ENCODE measurements at places on chromosomes 2 and 18.

- no peak for DNase-seq
Measured at GRCh38 chr2:196985511-196986183, 59.1 kb upstream of the PGAP1 start.

DNA sequence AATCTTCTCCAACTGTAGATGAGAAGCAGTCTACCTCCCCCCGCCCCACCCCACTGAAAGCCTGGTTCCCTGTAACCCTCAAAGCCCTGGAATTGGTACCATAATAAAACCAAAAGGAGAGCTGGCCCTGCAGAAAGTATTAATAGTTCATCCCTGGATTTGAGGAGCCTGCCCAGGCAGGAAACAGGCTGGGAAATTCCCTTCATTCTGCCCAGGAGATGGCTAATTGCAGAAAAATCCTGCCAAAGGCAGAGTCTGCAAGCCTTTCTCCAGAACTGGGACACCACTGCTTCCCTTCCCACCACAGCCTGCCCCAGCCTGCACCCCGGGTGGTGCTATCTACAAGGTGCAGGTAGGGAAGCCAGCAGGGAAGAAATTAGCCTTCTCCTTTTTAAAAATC, 16.3 kb downstream of the GKN2 start:
- no peak for DNase-seq

GRCh38 chr2:137173463-137173862, 408.1 kb downstream of the THSD7B start:
- peak; percentile 60 for DNase-seq

GRCh38 chr2:24024018-24024417, 14.1 kb downstream of the MFSD2B start:
- peak; percentile 44 for DNase-seq

DNA sequence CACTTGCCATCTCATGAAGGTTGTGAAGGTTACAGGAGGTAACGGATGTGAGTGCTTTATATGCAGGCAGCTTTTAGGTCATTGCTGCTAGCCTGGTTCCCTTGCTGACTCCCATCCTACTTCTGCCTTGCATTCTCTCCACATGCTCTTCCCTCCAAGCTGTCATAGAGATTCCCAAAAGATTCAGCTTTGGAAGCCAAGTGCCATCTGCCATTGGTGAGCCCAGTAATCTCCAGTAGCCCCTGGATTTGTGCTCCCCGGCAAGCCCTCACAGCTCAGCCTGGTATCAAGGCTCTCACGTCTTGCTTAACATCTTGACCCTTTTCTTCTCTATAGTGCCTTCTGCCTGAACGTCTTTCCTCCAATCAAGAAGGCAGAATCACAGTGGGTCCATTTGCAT, 61.6 kb downstream of the MYT1L start:
- no peak for DNase-seq

DNA sequence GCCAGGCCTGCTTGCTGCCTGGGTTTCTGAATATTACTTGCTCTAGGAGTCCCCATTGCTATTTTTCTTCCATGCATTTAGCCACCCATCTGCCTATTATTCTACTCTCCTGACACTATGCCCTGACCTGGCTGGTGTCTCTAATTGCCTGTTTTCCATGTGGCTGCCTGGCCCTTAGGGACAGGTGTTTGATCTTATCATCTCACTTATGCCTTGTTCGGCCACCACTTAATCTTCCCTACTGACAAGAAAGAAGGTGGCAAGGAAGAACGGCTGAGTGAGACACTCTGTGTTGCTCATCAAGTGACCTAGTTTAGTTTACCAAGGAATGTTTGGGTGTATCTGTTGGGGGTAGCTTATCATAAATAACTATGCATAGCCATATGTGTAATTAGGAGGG, 50.4 kb upstream of the RAPH1 start:
- no peak for DNase-seq
